ENCODE measurements at places on chromosomes 11 and 22.

DNA sequence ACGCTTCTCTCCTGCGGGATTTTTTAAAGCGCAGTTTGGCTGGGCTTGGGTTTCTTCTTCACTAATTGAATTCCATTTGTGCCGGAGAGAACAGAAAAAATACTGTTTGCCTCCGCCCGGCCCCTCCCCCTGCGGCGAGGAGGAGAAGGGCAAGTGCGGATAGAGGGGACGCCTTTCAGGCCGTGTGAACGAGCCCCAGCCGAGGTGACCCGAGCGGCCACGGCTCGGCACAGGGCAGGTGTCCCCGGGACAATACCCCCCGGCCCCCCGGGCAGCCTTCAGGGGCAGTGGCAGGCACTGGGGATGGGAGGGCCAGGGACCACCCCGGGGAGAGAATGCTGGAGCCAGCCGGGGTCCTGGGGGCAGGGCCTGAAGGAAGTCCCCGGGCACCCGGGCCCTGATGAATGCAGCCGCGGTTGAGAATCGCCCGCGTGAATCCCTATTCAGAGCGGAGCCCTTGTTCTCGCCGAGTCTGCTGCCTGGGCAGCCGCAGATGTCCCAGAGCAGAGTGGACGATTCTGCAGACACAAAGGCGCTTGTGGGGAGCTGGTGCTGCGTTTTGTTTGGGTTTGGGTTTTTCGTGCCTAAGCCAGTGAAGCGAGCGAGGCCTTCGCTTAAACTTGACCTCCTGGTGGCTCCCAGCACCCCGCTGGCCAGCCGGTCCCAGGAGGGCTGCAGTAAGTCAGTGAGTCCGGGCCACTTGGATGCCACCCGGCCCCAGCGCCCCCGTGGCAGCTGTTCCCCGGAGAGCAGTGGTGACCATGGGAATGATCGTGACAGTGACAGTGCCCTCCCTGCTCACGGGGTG is 96.0 kb downstream of the WNT7B start:
- DNase-seq: no peak

- no peak for DNase-seq
Observed at GRCh38 chr11:134818516-134818915, 406.5 kb upstream of the B3GAT1 start.

GRCh38 chr11:71568704-71569349 is 3.5 kb downstream of the KRTAP5-10 start:
- DNase-seq: no peak

GRCh38 chr11:290621-291231 is 1.8 kb downstream of the PGGHG start:
- no peak for DNase-seq

- no peak for DNase-seq
Observed at GRCh38 chr11:79265756-79266322, 175.0 kb downstream of the TENM4 start.

DNA sequence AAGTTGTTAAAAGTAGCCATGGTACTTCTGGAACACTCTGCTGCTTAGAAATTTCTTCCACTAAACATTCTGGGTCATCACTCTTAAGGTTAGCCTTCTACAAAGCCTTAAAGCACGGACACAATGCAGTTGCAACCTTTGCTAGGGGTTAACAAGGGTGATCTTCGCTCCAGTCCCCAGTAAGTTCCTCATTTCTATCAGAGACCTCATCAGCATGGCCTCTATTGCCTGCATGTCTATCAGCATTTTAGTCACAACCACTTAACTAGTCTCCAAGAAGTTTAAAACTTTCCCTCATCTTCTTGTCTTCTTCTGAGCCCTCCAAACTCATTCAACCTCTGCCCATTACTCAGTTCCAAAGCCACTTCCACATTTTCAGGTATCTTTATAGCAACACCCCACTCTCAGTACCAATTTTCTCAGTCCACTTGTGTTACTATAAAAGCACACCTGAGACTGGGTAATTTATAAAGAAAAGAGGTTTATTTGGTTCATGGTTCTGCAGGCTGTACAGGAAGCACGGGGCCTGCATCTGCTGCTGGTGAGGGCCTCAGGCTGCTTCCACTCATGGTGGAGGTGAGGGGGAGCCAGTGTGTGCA is 48.7 kb upstream of the TH start:
- no peak for DNase-seq

- DNase-seq: peak; percentile 41
Observed at GRCh38 chr11:27204529-27204928, 158.5 kb downstream of the CCDC34 start.

GRCh38 chr11:64875369-64876228 is 2.8 kb downstream of the EHD1 start:
- no peak for DNase-seq

- DNase-seq: peak; percentile 28
Observed at GRCh38 chr11:67492801-67493547, 10.1 kb downstream of the AIP start.

GRCh38 chr11:24286238-24286637 is 210.6 kb upstream of the LUZP2 start:
- DNase-seq: no peak

GRCh38 chr11:41457216-41458014 is 2.0 kb downstream of the LRRC4C start:
- no peak for DNase-seq

- no peak for DNase-seq
Observed at GRCh38 chr22:50104141-50104544, 14.3 kb downstream of the MOV10L1 start.

DNA sequence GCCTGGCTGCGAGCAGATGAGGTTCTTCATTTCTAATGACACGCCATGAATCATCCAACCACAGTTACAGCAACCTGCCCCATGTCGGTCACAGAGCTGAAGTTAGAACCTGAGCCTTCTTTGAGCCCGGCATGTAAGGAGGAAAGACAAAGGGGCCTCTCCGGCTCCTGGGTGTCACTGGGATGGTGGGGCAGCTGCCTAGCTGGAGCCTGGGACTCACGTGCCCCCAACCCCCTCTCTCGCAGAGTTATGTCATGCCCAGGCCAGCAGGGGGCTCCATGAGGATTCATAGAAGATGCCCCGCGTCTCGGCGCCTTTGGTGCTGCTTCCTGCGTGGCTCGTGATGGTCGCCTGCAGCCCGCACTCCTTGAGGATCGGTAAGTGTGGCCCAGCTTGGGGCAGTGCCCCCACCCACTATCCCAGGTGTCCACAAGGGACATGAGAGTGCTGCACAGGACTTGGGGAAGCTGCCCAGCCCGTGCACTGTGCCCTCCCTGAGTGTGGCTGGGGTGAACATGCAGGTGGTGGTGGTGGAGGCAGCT is 148.5 kb downstream of the GRIK4 start:
- DNase-seq: peak; percentile 47

DNA sequence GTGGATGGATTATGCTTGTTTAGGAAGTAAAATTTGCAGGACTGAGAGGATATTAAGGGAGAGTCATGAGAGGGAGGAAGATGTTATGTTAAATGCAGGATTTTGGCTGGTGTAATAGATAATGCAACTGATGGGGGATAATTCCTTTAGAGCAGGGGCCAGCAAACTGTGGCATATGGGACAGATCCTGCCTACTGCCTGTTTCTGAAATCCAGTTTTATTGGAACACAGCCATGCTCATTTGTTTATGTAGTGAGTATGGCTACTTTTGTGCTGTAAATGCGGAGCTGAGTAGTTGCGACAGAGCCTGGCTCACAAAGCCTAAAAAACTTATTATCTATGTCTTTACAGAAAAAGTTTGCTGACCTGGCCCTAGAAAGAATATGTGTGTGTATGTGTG is 66.6 kb upstream of the MPPED2 start:
- no peak for DNase-seq

DNA sequence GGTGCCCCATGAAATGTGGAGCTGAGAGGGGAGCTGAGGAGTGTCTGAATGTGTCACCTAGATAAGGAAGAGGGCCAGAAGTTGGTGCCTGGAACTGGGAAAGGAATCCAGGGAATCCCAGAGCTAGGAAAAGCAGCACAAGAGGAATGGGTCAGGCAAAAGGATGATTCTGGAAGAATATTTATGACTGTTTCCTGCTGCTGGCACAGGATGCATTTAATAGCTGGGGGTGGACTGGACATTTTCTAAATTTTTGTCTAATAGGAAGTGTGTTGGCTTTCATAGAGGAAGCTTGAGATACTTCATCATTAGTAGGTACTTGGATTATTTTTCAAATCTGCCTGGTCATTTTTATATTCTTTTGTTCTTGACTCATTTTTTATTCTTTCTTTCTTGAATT is 17.4 kb upstream of the MRGPRX2 start:
- DNase-seq: no peak

GRCh38 chr11:125166764-125167291 is 2.3 kb downstream of the PKNOX2 start:
- DNase-seq: no peak

DNA sequence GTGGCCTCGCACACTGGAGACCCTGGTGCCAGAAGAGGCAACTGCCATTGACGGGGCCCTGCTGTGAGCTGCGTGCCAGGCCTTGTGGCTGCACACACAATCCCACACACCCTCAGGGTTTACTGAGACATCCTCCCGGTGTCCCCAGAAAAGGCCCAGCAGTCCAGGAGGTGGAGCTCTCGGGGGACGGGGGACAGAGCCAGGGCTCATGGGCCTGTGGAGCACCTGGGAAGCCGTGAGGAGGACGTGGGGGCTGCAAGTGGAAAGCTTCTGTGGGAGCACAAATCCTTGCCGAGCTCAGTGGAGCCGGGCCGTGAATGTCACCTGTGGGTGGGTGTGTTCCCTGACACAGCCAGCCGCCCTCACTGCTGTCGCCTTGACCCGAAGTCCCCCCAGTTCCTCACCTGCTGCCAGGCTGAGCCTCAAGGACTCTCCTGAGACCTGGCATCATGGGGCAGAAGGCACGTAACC is 609.7 kb downstream of the TBC1D22A start:
- no peak for DNase-seq
